Endothelial cell (in vitro differentiated cells): ENCODE measurements at places on chromosomes 11 and 22. TPM values are rescaled to one million over a fixed set of nuclear protein-coding genes. Genes with fewer than 3 reads are reported as not detected.

Gene MAP6
- total RNA-seq, result 0.26 TPM

Gene LRRC74B
- total RNA-seq, result not detected

- H3K4me3 ChIP-seq, result no peak overlapping the region
- H3K27ac ChIP-seq, result no peak overlapping the region
- DNase-seq, result no peak
- no peaks in the 10 kb centered on the region for H3K4me1 ChIP-seq
- no peaks in the 10 kb centered on the region for H3K36me3 ChIP-seq
Measured at GRCh38 chr11:12354750-12355545, 22.4 kb upstream of the PARVA start.

- DNase-seq, result peak; percentile 32
- H3K36me3 ChIP-seq, result no peaks in the 10 kb centered on the region
Measured at GRCh38 chr11:80727315-80727714, 1286.5 kb upstream of the TENM4 start.

DNA sequence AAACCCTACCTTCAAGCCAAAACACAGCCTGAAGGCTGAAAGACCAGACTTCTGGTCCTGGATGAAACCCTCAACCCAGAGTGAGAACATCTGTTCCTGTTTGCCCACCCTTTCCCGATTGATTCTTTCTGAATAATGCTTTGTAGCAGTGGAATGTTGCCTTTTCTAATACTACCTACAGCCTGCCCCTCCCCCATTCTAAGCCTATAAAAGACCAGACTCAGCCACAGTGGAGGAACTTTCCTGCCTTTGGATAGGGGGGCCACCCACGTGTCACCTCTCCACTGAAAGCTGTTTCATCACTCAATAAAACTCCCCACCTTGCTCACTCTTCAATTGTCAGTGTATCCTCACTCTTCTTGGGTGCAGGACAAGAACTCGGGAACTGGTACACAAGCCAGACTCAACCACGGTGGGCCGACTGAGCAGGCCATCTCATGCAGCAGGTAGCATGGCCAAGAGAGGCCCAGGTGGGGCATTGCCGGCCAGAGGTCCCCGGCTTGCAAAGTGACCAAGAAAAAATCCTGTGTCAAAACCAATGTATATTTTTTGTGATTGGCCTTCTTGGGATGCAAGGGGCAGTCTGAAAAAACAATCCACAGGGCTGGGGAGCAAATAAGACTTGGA is 6.6 kb upstream of the APOL6 start:
- no peak for DNase-seq
- no peaks in the 10 kb centered on the region for H3K4me1 ChIP-seq
- H3K27ac ChIP-seq, result no peak overlapping the region
- H3K27me3 ChIP-seq, result peaks cover 3% of the 10 kb centered on the region
- H3K4me3 ChIP-seq, result no peak overlapping the region

GRCh38 chr11:95711162-95711944 is 78.2 kb downstream of the FAM76B start:
- H3K36me3 ChIP-seq, result no peaks in the 10 kb centered on the region
- H3K4me3 ChIP-seq, result no peak overlapping the region
- no peak overlapping the region for H3K27ac ChIP-seq
- H3K27me3 ChIP-seq, result no peaks in the 10 kb centered on the region

- H3K4me3 ChIP-seq, result no peak overlapping the region
- DNase-seq, result peak; percentile 34
- H3K4me1 ChIP-seq, result peaks cover 13% of the 10 kb centered on the region
- H3K27ac ChIP-seq, result no peak overlapping the region
- H3K36me3 ChIP-seq, result peaks cover 7% of the 10 kb centered on the region
- peaks cover 4% of the 10 kb centered on the region for H3K27me3 ChIP-seq
Measured at GRCh38 chr11:59822989-59823566, 12.5 kb upstream of the MRPL16 start.

DNA sequence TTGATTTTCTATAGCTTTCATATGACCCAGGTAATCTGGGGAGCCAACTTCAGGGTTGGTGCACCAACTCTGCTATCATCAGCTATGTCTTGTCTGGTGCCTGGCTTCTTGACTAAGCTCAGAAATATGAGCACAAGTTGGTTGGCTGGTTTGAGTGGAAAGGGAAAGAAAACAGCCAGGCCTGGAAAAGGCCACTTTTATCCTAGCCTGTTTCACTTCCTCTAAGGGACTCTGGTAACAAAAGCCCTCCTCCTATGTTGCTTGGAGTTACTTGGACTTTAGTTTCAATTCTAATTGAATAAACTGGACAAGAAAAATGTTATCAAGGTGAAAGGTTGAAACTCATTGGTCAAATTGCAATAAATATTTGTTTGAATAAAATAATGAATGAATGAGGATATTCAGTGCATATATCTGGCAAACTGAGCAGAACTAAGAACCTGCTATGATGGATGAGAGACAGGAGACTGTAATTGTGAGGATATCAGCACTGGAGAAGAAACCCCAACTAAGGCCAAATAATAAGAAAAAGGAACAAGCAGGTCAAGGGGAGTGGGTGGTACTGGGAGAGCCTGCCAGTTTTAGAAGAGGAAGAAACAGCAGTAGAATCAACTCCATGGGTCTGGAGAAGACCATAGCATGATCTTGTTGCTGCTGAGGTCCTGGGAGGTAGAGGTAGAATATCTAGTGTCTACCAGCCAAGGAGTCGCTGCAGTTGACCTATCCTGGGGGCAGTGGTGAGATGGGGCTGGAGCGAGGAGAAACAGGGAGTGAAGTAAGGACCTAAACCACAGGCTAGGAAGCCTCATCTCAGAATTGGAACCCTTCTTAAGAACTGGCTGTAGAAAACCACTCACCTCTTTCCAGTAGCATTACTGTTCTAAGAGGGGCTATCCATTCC is 8.2 kb downstream of the ROBO4 start:
- peaks cover 37% of the 10 kb centered on the region for H3K36me3 ChIP-seq
- no peak for DNase-seq
- peaks cover 1% of the 10 kb centered on the region for H3K27me3 ChIP-seq
- peaks cover 27% of the 10 kb centered on the region for H3K4me1 ChIP-seq

GRCh38 chr11:102989379-102990047 is 34.0 kb upstream of the MMP13 start:
- H3K27me3 ChIP-seq, result no peaks in the 10 kb centered on the region
- no peaks in the 10 kb centered on the region for H3K36me3 ChIP-seq
- H3K27ac ChIP-seq, result no peak overlapping the region
- no peaks in the 10 kb centered on the region for H3K4me1 ChIP-seq
